ENCODE measurements at places on chromosomes 2 and 18. TPM values are rescaled to one million over a fixed set of nuclear protein-coding genes. Genes with fewer than 3 reads are reported as not detected.

KYNU gene
- not detected for total RNA-seq

GRCh38 chr2:239164335-239164871 is 236.4 kb downstream of the HDAC4 start:
- peak; percentile 49 for DNase-seq
- H3K27ac ChIP-seq: no peak overlapping the region
- peaks cover 4% of the 10 kb centered on the region for H3K36me3 ChIP-seq

- no peaks in the 10 kb centered on the region for H3K4me1 ChIP-seq
- peaks cover 17% of the 10 kb centered on the region for H3K27me3 ChIP-seq
- no peak overlapping the region for H3K4me3 ChIP-seq
- DNase-seq: no peak
- no peaks in the 10 kb centered on the region for H3K36me3 ChIP-seq
These were observed 26.0 kb upstream of the BCL2L11 start for GRCh38 chr2:111094691-111095090.

DNA sequence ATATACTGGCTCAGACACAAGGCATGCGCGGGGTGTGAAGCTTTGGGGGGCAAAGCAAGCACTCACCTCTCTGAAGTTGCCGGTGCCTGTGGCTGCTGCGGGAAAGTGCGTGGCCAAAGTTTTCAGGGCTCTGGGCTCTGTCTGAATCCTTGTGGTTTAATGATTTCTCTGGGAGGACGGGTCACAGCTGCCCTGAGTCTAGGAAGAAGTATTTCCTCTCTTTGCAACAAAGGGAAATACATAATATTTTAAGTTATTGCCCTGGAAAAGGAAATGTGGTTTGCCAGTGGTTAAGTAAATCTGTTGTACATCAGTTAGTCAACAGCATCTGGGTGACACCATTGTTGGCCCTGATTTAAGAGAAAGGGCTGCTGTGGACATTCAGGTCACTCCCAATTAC is 56.7 kb upstream of the ZDBF2 start:
- H3K27me3 ChIP-seq: no peaks in the 10 kb centered on the region
- peaks cover 24% of the 10 kb centered on the region for H3K4me1 ChIP-seq
- H3K4me3 ChIP-seq: no peak overlapping the region
- H3K27ac ChIP-seq: no peak overlapping the region
- no peak for DNase-seq

Measured in chondrocyte (in vitro differentiated cells).